ENCODE measurements at places on chromosomes 5 and 9.

GRCh38 chr5:125484272-125484741, 737.9 kb upstream of the ZNF608 start:
- no peak for DNase-seq

GRCh38 chr5:173866858-173867679, 21.1 kb upstream of the CPEB4 start:
- no peak for DNase-seq

DNA sequence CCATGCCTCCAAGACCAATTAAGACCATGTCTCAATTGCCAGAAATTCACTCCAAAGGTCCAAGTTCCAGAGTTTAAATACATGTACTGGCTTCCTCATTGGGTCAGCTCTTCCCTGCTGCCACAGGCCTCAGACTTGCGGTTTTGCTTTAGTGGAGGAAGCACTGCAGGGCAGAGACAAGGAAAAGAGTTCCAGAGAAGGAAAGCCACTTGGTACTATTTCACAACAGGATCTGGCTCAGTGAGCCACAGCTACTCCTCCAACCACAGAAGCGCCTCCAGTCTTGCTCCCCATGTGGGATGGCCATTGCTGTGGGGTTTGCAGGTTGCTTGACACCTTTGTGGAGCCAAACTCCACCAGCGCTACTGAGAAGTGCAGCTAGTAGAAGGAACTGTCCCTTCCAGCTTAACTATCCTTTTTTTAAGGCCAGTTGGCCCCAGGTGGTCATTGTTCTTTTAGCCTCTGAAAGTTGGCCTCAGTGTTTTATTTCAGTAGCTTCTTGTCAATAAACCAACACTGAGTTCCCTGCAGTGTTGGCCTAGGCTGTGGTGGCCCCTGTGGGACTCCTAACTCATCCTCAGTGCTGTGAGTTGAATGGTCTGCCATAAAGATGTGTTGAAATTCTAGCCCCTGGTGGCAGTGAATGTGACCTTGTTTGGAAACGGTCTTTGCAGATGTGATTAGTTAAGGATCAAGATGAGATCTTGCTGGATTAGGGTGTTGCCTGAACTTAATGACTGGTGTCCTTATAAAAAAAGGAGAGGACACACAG, 93.7 kb upstream of the DAP start:
- no peak for DNase-seq

GRCh38 chr5:109826426-109826825, 136.7 kb downstream of the MAN2A1 start:
- DNase-seq, result no peak

GRCh38 chr9:15211815-15212495, 95.1 kb downstream of the TTC39B start:
- no peak for DNase-seq

GRCh38 chr5:131513780-131514179, 121.2 kb downstream of the RAPGEF6 start:
- peak; percentile 43 for DNase-seq

DNA sequence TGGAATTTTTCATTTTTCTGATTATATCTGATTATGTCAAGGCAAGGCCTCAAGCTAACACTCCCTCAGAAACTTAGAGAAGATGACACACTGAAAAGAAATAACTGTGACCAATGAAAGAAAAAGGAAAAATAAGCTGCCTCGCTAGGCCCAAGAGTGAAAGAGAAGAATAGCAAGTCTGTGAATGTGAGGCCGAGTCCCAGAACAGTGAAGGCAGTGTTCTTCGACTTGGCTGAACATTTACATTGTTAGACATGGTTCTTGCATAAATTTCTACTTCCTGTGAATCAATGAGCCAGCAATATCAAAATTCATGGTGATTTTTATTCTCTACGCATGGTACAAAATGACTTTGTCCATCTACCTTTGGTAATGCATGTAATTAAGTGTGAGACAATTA, at the start of gene ATP10B:
Gene ATP10B, minus strand, starts transcription at position 163 of the 400 bp plus-strand sequence. CDS start 164,137 bp downstream, outside the sequence.
- no peak for DNase-seq

DNA sequence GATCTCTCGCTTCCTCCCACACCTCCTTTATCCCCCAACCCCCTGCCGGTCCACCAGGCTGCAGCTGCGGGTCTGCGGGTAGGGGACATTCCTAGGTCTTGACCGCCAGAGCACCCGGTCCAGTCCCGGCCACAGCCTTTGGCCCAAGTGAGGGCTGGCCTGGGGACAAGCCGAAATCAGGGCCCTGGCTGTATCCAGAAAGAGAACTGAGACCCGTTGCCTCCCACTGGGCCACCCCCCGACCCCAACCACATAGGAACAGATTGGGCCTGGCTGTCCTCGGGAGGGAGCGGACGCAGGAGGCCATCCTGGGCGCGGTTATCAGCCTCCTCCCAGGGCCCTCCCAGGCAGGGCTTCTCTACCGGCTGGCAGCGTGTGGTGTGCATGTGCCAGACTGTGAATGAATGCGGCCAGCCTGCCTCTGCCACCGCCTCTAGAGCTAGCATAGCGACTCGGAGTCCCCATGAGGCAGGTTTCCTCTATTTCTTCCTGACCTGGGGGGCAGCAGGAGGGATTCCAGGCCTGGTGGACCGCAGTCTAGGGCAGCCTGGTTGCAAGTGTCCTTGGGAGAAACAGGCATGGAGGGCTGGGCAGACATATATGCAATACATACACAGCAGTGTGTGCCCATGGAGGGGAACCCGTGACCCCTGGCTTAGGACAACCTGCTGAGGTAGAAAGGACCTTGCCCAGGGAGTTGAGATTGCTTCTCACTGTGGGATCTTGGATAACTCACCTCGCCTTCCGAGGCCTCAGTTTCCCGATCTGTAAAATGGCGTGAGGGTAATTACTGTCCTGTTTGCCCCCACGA, 1.2 kb downstream of the N4BP3 start:
- no peak for DNase-seq

DNA sequence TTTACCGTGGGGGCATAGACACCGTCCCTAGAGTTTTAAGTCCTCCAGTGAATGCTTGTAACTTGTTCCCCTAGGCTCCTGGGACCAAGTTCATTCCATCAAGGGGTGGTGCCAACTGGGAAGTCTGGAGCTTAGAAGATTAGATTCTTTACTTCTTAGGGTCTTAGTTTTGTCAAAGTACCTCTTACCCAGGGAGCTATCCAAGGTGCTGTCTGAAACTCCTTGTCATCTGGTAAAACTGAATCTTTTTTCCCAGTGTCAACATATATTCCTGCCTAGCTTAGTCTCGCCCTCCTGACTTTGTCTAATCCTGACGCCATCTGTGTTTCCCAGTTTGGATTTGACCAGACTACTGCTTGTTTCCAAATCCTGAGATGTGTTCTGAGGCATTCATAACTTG, 41.6 kb downstream of the MAMDC2 start:
- no peak for DNase-seq

DNA sequence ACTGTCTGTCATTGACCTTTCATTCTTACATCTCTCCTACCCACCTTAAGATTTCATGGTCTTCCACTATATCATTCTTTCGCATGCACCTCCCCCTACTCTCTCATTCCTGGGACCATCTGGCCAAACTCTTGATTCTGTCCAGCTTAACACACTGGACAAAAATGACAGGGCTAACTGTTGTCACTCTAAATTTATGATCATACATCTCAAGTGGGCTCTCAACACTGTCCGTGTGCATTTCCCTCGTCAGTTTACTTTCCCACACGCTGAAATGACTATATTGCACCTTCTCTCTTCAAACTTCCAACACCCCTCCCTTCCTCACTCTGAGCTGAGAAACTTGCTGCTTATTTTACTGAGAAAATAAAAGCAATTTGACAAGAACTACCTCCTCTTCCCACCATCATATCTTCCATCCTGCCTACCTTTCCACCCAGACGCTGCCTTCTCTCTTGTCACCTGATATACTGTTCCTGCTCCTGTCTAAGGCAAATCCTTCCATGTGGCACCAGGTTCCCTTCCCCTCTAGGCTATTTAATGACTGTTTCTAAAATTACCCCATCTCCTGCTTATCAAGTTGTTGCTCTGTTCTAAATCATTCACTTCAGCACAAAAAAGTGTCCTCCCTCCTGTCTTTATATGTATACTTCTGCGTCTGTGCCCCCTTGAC, 8.1 kb upstream of the KLF9 start:
- no peak for DNase-seq

DNA sequence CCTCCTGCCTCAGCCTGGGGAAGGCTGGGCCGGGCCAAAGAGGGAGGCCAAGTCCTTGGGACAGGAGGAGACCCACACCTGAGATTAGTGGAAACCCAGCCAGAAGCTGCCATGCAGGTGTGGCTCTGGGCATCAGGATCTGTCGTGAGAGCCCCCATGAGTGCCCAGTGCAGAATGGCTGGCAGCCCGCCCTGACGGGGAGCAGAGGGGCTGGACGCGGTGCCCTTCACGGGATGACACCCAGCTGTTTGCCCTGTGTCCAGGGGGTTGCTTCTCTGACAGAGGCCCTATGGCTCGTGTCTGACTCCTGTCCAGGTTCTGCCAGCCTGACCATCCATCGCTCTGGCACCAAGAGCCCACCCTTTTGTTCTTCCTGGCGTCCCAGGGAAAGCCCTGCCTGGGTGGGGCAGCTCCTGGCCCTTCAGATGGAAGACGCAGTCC, 8.5 kb downstream of the DIPK1B start:
- no peak for DNase-seq

GRCh38 chr9:86128235-86128822, 29.0 kb upstream of the GOLM1 start:
- DNase-seq, result no peak

DNA sequence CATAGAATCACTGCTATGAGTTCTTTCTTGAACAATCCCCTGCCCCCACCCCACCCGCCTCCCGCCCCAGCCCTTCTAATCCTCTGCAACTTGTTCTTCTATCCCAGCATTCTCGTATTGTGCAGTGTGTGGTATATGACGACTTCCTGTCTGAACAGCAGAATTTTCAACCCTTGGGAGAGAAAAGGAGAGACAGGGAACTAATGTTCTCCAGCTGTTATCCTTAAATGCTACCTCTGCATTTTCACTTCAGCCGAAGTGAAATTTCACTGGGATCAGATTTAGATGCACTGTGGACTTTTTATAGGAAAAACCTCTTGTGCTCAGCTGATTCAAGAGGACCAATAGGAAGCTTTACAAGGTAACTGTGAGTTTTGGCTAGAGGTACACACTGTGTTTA, 2.2 kb downstream of the FBXL7 start:
- no peak for DNase-seq

- DNase-seq, result no peak
These were observed 54.5 kb downstream of the CFAP77 start for GRCh38 chr9:132464547-132464946.

GRCh38 chr9:104617418-104617817, 586 bp downstream of the OR13C9 start:
- DNase-seq, result no peak

GRCh38 chr9:121768416-121769015, 117.1 kb downstream of the DAB2IP start:
- no peak for DNase-seq

DNA sequence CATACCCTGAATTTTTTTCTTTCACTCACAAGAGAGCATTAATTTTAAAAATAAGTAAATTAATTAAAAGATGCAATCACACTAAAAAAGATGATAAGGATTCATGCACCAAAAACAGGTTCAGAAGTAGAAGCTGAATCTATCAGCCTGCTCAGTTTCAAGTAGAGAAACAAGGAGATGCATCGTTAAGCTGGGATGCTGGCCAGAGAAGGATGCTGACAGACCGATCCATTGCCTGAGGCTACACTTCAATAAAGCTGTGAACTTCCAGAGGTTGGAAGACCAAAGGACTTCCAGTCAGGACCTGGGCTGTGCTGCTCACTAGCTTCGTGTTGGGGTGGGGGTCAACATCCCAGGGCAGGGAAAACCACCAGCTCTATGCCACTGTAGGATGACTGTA, 457.7 kb downstream of the EFNA5 start:
- DNase-seq, result no peak

DNA sequence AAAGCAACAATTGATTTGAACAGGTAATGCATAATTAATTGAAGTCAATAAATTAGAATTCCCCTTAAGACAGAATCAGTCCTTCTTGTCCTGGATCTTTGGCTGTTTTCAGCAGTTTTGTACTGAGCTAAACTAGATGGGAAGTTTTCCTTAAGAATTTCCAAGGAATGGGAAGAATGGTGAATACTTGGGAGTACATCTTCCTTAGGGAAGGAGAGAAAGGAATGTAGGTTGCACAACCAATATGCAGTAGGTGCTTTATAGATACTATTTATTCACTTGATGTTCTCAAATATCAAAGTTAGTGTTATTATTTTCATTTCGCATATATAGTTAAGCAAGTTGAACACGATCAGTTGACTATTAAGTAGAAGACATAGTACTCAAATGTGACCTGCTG, 183.5 kb upstream of the MAP1B start:
- no peak for DNase-seq

- no peak for DNase-seq
These were observed 8.9 kb downstream of the MRPL22 start for GRCh38 chr5:154949781-154950180.

DNA sequence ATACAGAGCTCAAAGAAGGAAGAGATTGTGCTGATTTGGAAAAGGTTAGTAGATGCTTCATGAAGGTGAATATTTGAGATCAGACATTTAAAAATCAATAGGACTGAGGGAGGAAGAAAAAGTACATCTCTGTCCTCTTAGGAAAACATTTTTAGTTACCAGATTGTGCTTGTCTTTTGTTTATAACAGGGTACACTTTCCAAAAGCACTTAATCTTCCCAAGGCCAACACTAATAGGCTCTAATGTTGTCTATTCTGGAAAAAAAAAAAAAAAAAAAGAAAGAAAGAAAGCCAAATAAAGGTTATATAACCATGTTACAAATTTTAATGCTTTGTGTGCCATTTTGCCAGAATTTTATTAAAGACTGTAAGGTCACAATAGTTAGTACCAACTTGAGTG, 45.5 kb upstream of the SHISAL2B start:
- DNase-seq, result no peak

DNA sequence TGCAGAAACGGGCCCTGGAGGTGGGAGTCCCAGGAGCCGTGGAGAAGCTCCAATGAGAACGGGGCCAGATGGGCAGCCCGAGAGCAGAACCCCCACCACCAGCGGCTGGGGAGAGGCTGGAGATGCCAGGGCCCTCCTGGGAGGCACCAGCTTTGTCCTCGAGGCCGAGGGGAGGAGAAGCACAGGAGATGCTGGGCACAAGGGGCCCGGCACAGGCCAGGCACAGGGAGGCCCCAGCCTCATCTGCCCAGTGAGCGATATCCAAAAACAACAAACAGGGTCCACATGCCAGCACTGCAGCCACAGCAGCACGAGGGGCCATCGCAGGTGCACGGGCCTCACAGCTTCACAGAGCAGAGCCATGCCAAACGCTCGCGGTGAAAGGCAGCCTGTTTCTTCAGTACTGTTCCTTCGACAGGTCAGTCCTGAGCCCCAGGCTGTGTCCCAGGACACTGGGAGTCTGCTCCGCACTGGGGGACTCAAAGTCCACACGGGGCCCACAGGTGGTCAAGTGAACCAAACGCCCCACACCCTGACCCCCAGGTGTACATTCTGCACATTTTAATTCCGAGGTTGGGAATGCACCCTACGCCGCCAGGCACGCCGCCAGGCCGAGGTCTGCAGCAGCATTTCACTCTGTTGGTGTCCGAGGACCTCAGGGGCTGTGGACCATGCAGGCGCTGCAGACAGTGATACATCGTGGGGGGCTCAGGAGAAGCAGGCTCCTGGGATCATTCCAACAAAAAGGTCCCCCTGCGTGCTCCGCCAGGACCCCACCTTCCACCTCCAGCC, 9.5 kb downstream of the LPCAT1 start:
- peak; percentile 2 for DNase-seq

- DNase-seq, result no peak
These were observed 17.6 kb downstream of the NCS1 start for GRCh38 chr9:130189840-130190239.

Measured in T-helper 2 cell (primary cell).